Breast epithelium (tissue), 4 donors: ENCODE measurements at places on chromosomes 1 and 21.
A peak's percentile ranks its signal among the peaks of the same experiment; 100 is the strongest.

DNA sequence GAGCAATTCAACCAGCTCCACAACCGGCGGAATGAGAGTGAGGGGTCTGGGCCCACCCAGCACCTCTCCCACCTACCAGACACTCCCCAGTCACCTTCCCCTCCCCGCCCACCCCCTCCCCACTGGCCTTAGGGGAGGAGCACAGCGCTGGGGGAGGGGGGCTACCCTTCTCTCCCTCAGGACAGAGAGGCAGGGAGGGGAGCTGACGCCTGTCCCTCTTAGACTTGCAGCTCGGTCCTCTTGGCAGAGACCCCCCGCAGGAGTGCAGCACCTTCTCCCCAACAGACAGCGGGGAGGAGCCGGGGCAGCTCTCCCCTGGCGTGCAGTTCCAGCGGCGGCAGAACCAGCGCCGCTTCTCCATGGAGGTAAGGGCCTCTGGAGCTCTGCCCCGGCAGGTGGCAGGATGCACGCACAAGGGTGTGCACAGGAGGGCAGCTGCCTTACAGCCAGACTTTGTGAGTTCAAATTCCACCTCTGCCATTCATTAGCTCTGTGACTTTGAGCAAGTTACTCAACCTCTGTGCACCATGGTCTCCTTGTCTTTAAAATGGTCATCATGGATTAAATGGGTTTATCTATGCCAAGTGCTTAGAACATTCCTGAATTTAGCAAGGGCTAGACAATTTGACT, 18.9 kb downstream of the CDK18 start:
- H3K36me3 ChIP-seq = no peaks in the 10 kb centered on the region
- no peaks in the 10 kb centered on the region for H3K27me3 ChIP-seq
- H3K27ac ChIP-seq = no peak overlapping the region
- no peak overlapping the region for H3K4me3 ChIP-seq
- no peaks in the 10 kb centered on the region for H3K4me1 ChIP-seq

DNA sequence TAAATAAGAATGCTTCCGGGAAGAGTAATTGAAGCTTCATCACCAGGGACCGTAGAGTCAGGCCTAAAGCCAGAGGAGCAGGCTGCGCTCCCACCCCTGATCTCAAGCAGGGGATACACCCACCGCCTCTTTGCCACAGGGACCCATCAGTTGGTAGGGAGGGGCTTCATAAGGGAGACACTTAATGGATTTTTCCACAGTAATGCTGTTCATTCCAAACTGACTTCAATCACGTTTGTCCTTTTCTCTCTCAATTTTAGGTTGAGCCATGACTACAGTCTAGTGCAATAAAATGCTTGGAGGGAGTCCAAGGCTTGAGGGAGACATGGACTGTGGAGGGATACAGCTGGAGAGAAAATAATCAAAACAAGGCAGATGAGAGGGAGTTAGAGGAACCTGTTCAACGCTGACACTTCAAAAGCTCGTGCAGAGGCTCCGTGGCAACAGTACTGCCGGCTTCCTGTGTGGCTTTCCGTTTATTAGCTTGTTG, 111.5 kb downstream of the SEC16B start:
- H3K4me3 ChIP-seq = no peak overlapping the region
- no peak overlapping the region for H3K27ac ChIP-seq
- H3K27me3 ChIP-seq = no peaks in the 10 kb centered on the region

DNA sequence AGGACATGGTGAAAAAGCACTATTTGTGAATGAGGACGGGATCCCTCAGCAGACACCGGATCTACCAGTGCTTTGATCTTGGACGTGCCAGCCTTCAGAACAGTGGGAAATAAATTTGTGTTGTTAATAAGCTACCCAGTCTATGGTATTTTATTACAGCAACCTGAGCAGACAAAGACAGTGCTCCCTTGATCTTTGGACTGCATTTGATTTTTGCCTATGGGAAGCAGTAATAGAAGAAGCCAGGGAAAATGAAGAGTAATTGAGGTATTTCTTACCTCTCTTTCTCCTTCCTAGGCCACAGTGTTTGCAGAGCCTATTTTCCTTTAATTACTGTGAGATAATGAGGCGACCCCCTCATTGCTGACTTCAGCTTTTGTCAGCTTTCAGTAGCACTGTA, 87.9 kb downstream of the PDE4B start:
- H3K4me1 ChIP-seq = no peaks in the 10 kb centered on the region
- H3K4me3 ChIP-seq = no peak overlapping the region
- H3K27me3 ChIP-seq = no peaks in the 10 kb centered on the region

GRCh38 chr1:53525595-53525994, 66.4 kb downstream of the DMRTB1 start:
- no peak overlapping the region for H3K4me3 ChIP-seq
- peaks cover 3% of the 10 kb centered on the region for H3K4me1 ChIP-seq
- H3K36me3 ChIP-seq = no peaks in the 10 kb centered on the region

DNA sequence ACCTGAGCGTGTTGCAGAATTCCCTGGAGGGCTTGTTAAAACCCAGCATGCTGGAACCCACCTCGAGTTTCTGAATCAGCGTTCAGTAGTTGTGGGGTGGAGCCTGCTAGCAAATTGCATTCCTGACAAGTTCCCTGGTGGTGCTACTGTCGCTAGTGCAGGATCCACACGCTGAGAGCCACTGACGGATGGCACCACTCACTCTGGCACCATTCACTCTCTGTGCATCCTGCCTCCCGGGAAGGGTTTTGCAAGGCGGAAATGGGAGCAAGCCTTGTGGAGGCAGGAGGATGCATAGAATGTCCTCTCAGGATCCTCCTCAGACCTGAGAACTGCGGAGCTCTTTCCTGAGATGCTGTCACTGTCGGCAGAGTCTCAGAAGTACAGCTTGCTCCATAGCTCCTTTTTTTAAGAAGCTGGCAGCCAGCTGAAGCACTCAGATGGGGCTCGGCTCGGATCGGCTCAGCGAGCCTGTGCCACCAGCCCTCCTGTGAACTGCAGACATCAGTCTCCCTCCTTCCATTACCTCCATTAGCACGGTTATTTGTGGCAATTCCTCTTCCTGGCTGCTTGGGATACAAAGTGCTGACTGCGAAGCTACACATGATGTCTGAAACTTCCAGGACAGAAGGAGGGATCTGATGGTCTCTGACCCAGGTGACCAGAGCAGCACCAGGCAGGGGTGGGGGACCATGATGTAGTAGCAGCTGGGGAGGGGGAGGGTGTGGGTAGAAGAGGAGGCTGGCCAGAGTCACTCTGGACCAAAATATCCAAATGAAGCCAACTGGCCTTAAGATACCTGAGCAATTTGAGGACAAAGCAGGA, 89.6 kb downstream of the C1orf94 start:
- H3K36me3 ChIP-seq = no peaks in the 10 kb centered on the region
- no peaks in the 10 kb centered on the region for H3K4me1 ChIP-seq
- DNase-seq = no peak
- H3K4me3 ChIP-seq = no peak overlapping the region
- no peaks in the 10 kb centered on the region for H3K27me3 ChIP-seq

- no peak overlapping the region for H3K27ac ChIP-seq
- DNase-seq = no peak
- H3K27me3 ChIP-seq = no peaks in the 10 kb centered on the region
- H3K4me3 ChIP-seq = no peak overlapping the region
- no peaks in the 10 kb centered on the region for H3K4me1 ChIP-seq
- no peaks in the 10 kb centered on the region for H3K36me3 ChIP-seq
Measured at GRCh38 chr1:33428661-33429060, 2.2 kb downstream of the PHC2 start.

DNA sequence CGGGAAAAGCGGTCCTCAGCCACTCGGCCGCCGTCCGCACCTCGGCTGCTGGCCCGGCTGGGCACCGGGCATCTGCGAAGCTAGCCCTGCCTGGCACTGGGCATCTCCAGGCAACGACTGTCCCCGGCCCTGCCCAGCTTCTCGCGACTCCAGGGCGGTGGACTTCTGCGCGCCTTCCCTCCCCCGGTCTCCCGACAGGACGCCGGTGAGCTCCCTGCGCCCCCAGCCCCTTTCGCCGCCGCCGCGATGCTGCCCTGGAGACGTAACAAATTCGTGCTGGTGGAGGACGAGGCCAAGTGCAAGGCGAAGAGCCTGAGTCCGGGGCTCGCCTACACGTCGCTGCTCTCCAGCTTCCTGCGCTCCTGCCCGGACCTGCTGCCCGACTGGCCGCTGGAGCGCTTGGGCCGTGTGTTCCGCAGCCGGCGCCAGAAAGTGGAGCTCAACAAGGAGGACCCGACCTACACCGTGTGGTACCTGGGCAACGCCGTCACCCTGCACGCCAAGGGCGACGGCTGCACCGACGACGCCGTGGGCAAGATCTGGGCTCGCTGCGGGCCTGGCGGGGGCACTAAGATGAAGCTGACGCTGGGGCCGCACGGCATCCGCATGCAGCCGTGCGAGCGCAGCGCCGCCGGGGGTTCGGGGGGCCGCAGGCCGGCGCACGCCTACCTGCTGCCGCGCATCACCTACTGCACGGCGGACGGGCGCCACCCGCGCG, 514 bp downstream of the FAM43B start:
- H3K4me1 ChIP-seq = peaks cover 6% of the 10 kb centered on the region
- peak overlapping the region; percentile 78 for H3K27ac ChIP-seq
- DNase-seq = no peak
- no peaks in the 10 kb centered on the region for H3K36me3 ChIP-seq
- H3K4me3 ChIP-seq = peak overlapping the region; percentile 52
- no peaks in the 10 kb centered on the region for H3K27me3 ChIP-seq

DNA sequence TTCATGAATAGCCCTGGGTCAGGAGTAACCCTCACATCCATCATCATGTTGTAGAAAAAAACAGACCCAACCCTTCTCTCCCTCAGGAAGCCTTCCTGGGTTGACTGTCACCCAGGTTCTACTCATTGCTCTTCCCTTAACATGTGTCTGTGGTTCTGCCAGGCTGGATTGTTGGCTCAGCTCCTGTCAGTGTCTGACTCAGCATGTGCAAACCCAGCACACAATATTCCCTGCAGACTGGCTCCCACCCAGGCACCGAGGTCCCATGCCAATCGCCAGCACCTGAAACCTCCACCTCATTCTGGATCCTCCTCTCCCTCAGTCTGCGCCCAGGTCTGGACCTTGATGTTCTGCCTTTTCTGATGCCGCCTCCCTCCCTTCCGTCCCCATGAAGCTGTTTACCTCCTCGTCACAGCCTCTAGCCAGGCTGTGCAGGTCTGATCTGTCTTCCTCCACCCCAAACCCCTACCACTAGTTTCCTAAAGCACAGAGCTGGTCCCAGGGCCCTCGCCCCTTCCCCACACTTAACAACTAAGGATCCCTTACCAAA, 4.3 kb upstream of the S100A8 start:
- H3K4me3 ChIP-seq = no peak overlapping the region
- no peak for DNase-seq
- no peak overlapping the region for H3K27ac ChIP-seq
- H3K36me3 ChIP-seq = no peaks in the 10 kb centered on the region
- H3K27me3 ChIP-seq = no peaks in the 10 kb centered on the region
